Placental pericyte (primary cell): ENCODE measurements at places on chromosomes 7 and 10. TPM values are rescaled to one million over a fixed set of nuclear protein-coding genes. Genes with fewer than 3 reads are reported as not detected.

The WIPF3 gene
- not detected in 2 replicates for total RNA-seq

The PRR15 gene
- 0.43 and 0.44 TPM in 2 replicates for total RNA-seq

The CPED1 gene
- total RNA-seq, result 45.3 and 143 TPM in 2 replicates

The FAM25C gene
- not detected in 2 replicates for total RNA-seq

The DPP6 gene
- under 0.01 TPM in 1 of 2 replicates, not detected in the other for total RNA-seq

The MMD2 gene
- total RNA-seq, result not detected in 2 replicates

The GPR141 gene
- 0.29 TPM in 1 of 2 replicates, not detected in the other for total RNA-seq

The TYSND1 gene
- total RNA-seq, result 5.0 and 7.3 TPM in 2 replicates

The TFEC gene
- total RNA-seq, result under 0.01 TPM in 1 of 2 replicates, not detected in the other

The CHST12 gene
- 7.9 and 10.3 TPM in 2 replicates for total RNA-seq

The KLF14 gene
- 0.14 and 0.22 TPM in 2 replicates for total RNA-seq

The CDC14C gene
- total RNA-seq, result not detected in 2 replicates

The DENND2A gene
- 0.44 and 18.0 TPM in 2 replicates for total RNA-seq

The RADIL gene
- total RNA-seq, result 0.86 and 1.8 TPM in 2 replicates

The RSPH10B gene
- total RNA-seq, result under 0.01 TPM in 1 of 2 replicates, not detected in the other

The FZD8 gene
- 16.6 and 151 TPM in 2 replicates for total RNA-seq

The DYNC1I1 gene
- 0.44 and 1.3 TPM in 2 replicates for total RNA-seq

The ASZ1 gene
- not detected in 2 replicates for total RNA-seq

The CTNNA3 gene
- total RNA-seq, result not detected in 2 replicates

The SLC13A1 gene
- total RNA-seq, result not detected in 2 replicates

The GNAT3 gene
- not detected in 2 replicates for total RNA-seq

The GPR37 gene
- total RNA-seq, result 2.6 and 4.6 TPM in 2 replicates

The ANKRD22 gene
- not detected in 2 replicates for total RNA-seq

The NPFFR1 gene
- total RNA-seq, result not detected in 2 replicates

The NOBOX gene
- not detected in 2 replicates for total RNA-seq

The EZH2 gene
- 6.3 and 16.3 TPM in 2 replicates for total RNA-seq

The CALHM1 gene
- not detected in 2 replicates for total RNA-seq

The AUTS2 gene
- total RNA-seq, result 0.66 and 1.4 TPM in 2 replicates

The VSTM2A gene
- not detected in 2 replicates for total RNA-seq
